GM12892 (cell line): ENCODE measurements at places on chromosomes 3 and 15.

DNA sequence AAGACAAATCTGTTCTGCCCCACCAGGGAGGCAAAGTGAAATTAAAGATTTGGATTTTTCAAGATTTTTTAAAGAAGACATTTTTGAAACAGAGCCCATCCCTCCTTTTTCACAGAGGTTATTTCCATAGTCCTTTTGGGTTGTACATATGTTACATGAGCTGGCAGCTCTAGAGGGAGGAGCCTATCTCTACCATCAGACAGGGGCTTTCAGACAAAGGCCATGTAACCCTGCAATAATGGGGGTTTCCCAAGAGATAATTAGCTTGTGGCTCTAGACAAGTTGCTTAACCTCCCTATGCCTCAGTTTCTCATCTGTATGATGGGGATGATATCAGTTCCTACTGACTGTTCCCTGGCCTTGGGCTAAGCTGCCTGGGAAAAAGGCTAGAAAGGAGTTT, 8.0 kb upstream of the TBC1D21 start:
- DNase-seq, result no peak

DNA sequence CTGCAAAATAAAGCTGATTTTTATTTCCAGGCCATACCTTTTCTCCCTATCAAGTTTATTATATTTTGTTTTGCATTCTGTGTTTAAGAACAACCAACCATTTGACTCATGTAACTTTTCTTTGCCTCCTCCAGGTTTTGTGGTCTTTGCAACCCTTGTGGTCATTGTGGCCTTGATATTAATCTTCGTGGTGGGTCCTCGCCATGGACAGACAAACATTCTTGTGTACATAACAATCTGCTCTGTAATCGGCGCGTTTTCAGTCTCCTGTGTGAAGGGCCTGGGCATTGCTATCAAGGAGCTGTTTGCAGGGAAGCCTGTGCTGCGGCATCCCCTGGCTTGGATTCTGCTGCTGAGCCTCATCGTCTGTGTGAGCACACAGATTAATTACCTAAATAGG, 27.6 kb downstream of the NIPA2 start:
- DNase-seq, result no peak

DNA sequence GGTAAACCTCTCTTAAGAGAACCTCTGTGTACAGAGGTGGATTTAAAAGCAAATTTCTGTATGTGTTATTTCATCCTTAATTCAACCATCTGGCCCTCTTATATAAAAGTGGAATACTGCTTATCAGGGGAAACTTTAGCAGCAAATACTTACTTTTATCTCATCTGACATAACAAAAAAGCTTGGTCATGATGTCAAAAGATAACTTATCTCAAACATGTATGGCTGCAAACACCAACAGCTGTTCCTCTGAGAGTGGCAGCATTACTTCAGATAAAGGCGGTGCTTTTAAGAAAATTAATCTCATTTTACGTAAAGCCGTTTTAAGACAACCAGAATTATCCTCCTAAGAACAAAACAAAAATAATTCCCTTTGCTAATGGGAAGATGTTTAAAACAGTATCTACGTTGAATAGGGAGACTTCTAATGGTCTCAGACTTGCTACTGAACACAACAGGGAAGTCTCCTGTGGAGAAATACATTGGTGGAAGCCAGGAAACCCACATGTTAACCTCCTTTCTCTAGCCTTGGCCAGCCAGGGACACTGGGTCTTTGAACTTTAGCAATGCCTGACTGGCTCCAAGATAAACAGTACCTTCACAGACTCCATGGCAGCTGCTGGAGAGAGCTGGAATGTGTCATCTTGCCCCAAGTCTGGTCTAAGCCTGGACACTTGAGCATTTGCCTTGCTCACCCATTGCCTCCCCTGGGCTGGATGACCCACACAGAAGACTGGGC, 18.1 kb downstream of the ARRDC4 start:
- DNase-seq, result no peak

DNA sequence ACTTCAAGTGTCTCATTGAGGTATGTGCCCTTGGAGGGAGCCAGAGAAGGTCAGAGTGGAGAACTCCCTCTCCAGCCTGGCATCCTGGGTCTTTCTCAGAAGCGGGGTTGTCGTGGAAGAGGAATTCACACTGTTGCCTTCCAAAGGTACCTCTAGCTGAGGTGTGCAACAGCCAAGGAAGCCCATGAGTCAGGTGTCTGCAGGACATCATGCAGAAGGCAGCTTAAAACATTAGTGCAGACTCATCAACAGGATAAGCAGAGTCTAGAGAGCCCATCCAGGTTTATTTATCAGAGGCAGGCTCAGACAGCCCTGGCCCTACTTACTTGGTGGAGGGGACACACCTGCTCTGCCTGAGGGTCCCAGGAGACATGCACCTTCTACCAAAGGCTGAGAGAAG, 95.6 kb upstream of the TPM1 start:
- no peak for DNase-seq

GRCh38 chr3:66812136-66812535, 186.0 kb upstream of the KBTBD8 start:
- no peak for DNase-seq

DNA sequence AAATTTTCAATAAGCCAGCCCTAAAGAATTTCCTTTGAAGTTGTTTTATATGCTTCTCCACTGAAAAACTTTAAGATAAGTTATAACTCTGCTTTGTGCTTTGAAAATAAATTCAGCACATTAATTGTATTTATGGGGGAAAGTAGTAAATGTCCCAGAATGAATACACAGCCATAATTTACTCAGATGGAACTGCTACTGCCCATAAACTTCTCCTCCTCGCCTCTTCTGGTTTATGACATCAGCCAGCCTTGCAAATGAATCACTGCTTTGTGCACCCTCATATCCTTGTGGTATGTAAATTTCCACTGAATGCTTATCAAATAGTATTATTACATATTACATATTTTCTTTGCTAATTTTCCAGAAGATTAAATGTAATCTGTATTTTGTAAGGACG, 302.0 kb downstream of the DIPK2A start:
- DNase-seq, result no peak
